GM04504 (cell line): ENCODE measurements at places on chromosomes 16 and 17.

- DNase-seq, result peak; percentile 89
These were observed 18.5 kb upstream of the NAGLU start for GRCh38 chr17:42517516-42517915.

DNA sequence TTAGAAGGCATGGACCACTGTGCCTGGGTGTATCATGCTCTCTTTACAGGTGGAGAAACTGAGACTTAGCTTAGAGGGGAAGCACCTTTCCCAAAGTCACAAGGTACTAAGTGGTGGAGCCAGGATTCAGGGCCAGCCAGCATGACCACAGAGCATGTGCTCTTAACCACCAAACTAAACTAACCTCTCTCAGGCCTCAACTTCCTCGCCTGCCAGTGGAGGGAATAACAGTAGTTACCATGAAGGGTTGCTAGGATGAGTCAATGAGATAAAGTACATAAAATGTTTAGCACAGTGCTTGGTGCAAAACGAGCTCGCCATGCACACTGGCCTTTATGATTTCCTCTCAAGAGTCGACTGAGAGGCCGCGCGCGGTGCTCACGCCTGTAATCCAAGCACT is 6.4 kb upstream of the MYO1C start:
- DNase-seq, result no peak

DNA sequence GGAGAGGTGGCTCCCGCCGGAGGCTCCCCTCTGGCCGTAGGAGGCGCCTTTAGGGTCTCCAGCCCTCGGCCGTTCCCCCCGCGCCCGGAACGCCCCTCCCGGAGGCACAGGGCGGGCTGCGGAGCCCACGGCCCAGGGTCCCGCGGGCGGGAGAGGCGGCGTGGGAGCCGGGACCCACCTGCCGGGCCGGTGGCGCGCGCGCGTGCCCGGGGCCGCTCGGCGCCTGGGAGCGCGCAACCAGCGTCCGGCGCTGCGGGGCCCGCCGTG is at the start of gene MIF4GD:
Gene MIF4GD, minus strand, starts transcription at position 266 of the 267 bp plus-strand sequence. CDS start 1,036 bp downstream, outside the sequence.
- DNase-seq, result no peak

DNA sequence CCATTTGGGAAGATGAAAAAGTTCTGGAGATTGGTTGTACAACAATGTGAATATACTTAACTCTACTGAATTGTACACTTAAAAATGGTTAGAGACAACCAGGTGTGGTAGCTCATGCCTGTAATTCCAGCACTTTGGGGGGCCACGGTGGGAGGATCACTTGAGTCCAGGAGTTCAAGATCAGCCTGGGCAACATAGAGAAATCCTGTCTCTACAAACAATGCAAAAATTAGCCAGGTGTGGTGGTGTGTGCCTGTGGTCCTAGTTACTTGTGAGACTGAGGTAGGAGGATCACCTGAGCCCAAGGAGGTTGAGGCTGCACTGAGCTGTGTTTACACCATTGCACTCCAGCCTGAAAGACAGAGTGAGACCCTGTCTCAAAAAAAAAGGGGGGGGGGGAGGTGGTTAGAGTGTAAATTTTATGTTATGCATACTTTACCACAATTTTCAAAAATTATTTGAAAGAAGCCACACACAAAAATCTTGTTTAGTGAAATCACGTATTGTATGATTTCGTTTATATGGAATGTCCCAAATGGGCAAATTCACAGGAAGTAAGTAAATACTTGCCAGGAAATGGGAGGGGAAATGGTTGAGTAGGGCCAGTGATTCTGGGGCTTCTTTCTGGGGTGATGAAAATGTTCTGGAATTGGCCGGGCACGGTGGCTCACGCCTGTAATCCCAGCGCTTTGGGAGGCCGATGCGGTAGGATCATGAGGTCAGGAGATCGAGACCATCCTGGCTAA is 37.1 kb upstream of the AMZ2 start:
- no peak for DNase-seq

GRCh38 chr17:64053101-64053500 is 32.7 kb upstream of the ICAM2 start:
- DNase-seq, result no peak

DNA sequence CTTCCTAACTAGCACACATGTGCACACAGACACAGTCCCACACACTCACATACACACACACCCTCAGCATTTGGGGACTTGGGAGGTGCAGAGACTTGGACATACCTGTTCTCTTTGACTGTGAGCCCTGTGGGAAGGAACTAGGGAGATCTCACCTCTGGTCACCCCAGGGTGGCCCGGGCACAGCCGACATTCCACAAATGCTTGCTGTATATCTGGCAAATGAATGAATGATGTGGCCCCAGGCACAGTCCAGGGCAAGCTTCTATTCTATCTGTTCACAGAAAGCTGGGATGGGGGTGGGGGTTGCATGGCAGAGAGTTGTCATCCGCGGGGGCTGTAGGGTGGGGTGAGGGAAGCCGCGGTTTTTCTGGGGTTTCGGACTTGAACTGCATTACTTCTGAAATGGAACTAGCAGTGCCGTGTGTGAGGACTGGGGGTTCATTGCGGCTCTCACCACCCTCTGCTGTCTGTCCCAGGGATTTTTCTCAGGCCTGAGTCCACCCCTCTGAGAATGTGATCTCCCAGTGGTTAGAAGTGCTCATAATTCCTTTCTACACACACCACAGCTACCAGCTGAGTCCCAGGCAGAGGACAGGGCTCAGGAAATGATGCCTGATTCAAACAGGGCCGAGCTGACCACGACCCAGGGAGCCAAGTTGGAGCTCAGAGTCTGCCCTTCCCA is 3.3 kb upstream of the RIPOR1 start:
- no peak for DNase-seq

DNA sequence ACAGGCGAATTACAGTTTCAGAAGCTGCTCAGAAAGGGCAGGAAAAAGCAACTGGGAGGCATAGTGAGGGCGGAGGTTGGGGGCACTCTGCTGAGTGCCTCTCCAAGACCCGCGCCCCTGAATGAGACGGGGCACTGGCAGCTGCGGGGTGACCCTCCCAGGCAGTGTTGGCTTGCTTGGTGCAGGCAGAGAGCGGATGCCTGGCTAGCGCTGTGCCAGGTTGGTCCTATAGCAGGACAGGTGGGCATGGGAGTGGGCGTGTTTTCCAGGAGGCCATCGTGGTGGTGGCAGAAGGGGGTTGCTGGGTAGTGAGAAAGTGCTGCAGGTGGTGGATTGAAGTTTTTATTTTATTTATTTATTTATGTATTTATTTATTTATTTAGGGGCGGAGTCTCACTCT is 16.0 kb upstream of the SBK1 start:
- DNase-seq, result no peak

- no peak for DNase-seq
These were observed 67.8 kb downstream of the C16orf78 start for GRCh38 chr16:49441366-49441780.

DNA sequence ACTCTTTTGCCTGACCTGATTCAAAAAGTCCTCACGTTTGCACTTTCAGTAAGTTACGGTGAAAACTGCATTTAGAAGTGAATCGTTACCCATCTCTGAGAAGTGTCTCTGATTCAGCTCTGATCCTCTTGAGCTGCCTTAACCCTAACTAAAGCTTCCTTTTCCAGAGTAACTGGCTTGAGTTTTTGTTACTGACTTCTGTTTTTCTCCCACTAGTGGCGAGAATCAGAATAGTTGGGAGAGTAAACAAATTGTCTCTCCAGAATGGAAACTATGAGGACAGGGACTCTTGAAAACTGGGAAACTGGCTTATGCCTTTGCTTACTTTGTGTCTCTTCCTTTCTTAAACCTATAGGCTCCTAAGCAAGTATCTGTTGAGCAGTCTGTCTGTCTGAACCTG is 31.3 kb upstream of the KPNB1 start:
- no peak for DNase-seq

DNA sequence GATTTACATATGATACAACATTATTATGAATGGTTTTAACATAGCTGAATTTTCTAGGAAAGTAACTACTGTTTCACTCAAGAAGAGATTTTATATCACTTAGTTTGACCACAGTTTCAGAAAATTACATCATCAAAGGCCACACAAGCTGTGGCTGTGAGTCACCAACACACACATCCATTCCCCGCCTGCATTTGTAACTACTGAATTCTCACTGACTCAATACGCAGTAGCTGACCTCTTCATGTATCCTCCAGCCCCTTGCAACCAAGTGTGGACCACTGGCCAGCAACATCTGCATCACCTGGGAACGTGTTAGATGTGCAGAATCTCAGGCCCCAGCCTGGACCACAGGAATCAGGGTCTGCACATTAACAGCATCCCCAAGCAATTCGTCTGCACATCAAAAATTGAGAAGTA is 197.6 kb downstream of the XYLT1 start:
- DNase-seq, result peak; percentile 77

GRCh38 chr17:29582772-29583171 is 6.7 kb downstream of the GIT1 start:
- no peak for DNase-seq

DNA sequence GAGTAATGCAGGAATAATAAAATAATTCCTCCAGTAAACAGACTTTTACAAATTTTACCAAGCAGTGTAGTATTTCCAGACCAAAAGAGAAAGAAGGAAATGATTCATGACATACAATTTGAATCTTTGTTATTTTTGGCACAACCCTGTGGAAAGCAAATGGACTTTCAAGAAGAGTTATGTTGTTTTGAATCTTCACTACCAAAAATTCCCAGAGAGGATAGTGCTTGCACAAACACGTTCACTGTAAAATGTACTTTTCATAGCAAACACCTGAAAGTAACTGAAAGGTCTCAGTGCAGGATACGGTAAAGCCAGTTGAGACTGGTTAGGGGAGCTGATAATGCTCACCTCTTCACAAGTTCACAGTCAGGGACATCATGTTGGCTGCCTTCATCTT is 107.1 kb downstream of the USP22 start:
- DNase-seq, result peak; percentile 36

- no peak for DNase-seq
These were observed 43.4 kb downstream of the BAHCC1 start for GRCh38 chr17:81438688-81439087.
